ENCODE measurements at places on chromosomes 2 and 18.

- no peak for DNase-seq
Measured at GRCh38 chr2:112705575-112705974, 15.2 kb upstream of the NT5DC4 start.

DNA sequence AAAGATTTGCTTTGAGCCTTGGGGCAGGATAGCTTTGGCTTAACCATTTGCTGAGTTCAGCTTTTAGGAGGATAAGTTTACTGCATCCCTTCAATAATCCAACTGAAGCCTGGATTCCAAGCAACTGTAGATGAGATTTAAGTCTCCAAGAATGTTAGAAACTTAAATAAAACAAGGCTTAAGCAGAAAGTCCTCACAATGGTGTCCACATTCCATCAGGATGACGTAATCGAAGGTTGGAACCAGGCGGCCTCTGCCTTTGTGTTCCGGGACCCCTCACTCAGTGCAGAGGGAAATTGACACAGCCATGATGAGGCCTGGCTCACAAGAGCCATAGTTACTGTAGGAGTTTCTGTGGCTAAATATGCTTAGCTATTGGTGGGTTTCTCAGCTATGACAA lies 260.4 kb downstream of the LPIN1 start:
- DNase-seq = peak; percentile 38

- DNase-seq = no peak
Measured at GRCh38 chr18:24678626-24679025, 218.2 kb downstream of the HRH4 start.

GRCh38 chr2:24779116-24779515 lies 14.1 kb downstream of the PTRHD1 start:
- no peak for DNase-seq
